Activated naive CD4-positive, alpha-beta T cell treated with anti-CD3 and anti-CD28 coated beads, Interleukin-2, amount 50 U/mL, for 16 hours (primary cell): ENCODE measurements at places on chromosomes 2 and 18.

GRCh38 chr2:67268797-67269196, 128.3 kb upstream of the ETAA1 start:
- DNase-seq, result no peak

DNA sequence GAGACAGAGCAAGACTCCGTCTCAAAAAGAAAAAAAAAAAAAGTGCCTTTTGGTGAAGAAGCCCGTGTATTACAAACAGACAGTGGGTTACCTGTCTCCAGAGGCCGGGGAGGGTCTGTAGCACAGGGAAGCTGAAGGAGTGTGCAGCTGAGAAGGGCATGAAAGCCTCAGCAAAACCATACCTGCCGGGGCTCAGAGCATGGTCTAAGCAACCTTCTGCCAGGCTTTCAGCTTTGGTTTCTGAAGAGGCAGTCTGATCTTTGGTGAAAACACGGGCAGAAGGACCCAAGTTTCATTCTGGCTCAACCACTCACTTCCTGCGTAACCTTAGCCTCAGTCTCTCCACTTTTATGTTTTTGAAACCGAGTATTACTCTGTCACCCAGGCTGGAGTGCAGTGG, 21.5 kb downstream of the SH2D6 start:
- DNase-seq, result no peak

DNA sequence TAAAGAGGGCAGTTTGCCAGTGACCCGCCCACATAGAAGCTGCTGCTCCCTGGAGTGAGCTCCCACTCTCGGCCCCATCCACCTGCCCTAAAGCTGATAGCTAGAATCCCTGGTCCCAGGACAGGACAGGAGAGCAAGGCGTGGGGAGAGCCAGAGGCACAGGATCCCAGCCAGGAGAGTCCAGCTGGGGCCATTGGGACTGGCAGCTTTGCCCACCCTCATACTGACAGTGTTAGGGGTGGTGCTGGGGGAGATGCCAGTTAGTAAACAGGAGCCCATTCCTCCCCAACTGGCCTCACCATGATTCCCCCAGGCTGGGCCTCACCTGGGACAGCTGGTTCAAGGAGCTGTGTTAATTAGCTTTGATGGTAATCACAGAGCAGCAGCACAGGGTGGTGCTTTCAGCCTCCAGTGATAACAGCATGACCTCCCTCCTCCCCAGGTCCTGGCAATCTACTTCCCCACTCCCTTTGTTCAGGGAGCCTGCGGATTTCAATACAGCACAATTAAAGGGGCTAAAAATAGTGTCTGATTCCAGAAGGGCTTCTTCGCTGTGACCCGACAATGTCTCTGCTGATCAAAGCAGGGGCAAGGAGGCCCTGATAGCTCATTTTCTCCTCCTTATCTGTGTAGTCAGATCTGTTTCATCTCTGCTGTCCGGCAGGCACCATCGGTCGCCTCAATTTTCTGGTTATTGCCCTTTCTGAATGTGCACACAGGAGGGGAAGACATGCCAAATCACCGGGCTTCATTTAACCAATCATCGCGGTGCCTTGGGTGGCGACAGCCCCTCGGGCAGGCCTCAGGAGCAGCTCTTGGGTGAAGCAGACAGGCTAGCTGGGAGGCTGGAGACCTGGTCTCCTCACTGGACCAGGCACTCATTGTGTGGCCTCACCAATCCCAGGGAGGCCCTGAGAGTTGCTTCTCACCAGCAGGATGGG, 119.9 kb upstream of the TEX51 start:
- no peak for DNase-seq

DNA sequence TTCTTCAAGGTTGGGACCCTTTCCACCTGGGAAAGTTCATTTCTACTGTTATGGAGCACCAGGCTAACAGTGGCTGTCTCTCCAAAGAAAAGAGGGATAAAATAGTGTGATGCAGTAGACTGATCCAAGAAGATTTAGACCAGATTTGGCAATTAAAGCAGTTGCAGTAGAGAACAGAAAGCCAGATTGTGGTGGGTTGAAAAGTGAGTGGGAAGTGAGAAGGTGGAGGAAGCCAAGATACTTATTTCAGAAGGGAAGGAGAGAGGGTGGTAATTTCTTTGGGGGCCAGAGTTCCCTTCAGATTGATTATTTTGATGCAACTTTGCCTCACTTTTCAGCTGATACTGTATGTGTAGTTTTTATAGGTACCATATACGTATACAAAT, 8.0 kb downstream of the MYL12B start:
- no peak for DNase-seq

DNA sequence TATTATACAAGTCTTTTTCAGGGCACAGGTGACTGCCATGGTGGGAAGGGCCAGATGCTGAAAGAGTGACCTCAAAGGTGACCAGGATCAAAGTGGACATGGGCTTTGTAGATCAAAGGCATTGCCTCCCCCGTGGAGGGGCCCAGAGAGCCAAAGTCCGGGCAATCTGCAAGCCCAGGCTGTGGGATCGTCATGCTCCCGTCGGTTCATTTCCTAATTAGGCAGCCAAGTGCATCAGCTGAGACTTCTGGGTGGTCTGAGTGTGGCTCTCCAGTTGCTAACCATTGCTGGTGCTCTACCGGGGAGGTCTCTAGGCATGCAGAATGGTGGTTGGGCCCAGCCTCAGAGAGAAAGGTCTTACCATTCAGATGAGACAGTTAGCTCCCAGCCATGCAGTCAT, 61.6 kb downstream of the TRIB2 start:
- no peak for DNase-seq

GRCh38 chr2:105806996-105807395, 62.3 kb downstream of the NCK2 start:
- DNase-seq, result no peak

DNA sequence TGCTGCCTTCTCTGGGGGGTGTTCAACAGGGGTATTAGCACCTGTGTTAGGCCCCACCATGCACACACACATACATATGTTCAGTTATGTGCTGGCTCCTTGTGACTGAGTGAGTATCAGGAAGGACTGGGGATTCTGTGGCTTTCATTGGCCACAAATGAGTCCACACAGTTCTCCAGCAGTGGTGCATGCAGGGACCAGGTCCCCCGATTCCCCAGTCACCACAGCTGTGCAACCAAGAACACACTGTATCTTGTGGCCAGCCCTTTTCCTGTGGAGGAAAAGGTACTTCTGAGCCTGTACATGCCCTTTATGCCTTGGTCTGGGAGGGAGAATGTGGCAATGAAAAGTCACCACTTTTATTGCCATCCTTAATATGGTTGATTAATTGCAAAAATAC, 74.9 kb upstream of the KLF7 start:
- DNase-seq, result no peak

DNA sequence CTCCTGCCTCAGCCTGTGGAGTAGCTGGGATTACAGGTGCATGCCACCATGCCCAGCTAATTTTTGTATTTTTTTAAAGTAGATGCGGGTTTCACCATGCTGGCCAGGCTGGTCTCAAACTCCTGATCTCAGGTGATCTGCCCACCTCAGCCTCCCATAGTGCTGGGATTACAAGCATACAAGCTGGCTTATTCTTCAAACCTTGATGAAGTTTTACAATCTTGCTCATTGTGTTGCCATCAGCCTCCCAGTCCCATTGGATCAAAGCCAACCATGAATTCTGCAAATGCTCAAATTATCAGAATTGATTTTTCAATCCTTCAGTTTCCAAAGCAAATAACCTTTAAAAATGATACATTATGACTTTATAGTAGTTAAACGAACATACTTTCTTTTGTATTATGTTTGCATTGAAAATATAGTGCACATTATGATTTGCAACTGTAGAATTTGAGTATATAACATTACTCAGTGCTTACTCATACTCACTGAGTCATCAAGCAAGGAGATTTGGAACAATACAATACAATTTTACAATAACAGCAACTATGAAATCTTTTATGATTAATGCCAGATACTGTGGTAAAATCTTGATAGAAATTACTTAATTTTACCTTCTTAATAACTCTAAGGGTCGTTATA, 1491.9 kb upstream of the CELF4 start:
- no peak for DNase-seq

- DNase-seq, result no peak
Measured at GRCh38 chr2:227428731-227429285, 41.1 kb upstream of the SCYGR1 start.

DNA sequence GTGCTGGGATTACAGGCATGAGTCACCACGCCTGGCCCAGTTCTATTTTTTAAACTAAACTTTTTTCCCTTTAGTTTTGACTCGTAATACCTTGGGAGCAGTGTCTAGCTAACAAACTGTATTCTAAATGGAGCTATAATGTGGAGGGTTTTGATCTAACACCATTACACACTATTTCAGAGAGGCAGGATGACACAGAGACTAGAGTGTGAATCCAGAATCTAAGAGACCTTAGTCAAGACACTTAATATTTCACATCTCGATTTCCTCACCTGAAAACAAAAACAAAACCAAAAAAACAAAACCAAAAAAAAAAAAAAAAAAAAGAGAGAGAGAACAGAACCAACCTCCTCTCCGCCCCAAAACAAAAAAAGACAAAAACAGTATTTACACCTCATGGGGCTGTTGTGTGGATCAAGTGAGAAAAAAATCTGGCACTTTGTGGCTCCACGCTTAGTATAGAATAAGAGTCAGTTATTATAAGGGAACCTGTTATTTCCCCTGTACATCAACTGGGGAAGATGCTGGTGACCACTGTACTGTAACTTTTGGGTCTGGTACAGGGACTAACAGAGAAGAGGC, 31.3 kb downstream of the DARS1 start:
- DNase-seq, result no peak

DNA sequence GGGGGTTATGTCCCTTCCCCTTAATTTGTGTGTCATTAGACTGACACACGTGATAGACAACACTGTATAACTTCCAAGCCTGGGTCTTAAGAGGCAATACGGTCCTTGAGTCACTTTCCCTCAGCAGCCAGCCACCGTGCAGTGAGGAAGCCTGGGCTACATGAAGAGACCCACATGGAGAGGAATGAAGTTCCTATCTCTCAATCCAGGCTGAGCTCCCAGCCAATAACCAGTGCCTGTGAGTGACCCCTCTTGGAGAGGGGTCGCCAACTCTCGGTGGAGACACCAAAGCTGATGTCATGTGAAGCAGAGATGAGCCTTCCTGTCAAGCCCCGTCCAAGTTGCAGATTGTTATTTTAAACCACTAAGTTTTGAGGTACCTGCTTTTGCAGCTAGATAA, 5.7 kb upstream of the WDSUB1 start:
- DNase-seq, result no peak

DNA sequence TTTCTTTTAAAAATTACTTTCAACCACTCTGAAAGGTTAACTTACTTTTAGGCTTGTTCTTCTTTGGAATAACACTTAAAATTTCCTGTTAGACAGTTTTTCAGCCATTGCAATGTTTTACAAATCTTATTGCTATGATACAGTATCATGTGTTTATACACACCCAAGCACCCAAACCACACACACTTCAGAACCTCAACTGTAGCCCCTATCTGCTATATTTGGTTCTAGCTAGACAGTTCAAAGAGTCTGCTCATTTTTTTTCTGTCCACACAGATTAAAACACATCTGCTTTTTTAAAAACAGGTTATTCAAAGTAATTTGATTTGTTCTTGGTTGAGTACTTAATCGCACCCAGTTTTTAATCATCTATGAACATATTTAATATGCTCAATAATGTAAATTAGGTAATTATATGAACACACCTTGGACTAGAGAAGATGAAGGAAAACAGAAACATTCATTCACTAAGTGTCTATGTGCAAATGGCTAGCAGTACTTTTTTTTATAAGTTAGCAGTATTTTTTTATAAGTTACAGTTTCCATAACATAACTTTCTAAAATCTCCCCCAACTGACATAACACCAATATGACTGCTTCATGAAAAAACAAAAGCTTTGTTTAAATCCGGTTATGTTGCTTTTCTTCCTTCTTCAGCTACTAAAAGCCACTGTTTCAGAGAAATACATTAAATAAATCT, 17.6 kb downstream of the FBXO11 start:
- no peak for DNase-seq

- no peak for DNase-seq
Measured at GRCh38 chr2:147030966-147031720, 813.7 kb upstream of the ACVR2A start.

DNA sequence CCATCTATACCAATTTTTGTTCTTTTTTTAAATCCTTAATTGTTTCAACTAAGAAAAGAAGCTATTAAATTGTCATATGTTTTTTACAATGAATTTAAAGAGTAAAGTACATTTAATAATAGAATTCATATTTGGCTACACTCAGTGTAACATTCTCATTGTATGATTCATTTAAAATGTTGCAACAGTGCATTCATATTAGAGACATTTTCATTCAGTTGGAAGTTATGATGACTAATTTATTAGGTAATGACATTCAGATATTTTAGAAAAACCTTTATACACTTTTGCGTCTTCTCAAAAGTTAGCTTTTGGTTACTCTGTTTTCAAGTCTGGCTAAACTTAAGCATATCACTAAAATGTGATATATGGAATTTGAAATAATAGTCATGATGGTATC, 887.5 kb upstream of the NRXN1 start:
- no peak for DNase-seq

DNA sequence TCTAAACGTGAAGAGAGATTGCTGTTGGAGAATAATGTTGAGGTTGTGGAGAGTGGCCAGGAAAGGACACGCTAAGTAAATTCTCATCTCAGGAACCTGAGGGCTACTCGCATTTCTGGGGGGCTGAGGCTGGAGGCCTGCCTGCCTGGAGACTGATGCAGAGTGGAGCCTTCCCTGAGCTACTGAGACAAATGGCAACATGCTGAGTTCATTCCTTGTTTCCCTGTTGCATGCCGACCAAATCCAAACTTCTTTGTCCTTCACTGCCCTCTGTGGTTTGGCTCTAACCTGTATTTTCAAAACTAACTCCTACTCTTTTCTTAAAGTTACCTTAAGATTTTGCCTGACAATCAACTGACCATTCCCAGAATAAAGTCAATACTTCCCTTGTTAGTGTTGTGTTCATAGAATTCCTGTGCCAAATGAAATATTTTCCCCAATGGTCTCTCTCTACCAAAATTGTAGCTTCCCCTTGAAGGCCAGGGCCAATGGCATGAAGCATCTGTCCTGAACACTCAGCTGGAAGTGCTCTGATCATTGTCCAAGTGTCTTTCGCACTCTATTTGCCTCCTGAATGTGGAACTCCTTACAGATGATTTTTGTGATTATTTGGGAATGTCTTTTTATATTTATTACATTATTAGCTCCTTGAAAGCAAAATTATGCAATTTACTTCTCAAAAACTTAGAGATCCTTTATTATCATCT, 1085.6 kb downstream of the SOCS6 start:
- DNase-seq, result no peak

DNA sequence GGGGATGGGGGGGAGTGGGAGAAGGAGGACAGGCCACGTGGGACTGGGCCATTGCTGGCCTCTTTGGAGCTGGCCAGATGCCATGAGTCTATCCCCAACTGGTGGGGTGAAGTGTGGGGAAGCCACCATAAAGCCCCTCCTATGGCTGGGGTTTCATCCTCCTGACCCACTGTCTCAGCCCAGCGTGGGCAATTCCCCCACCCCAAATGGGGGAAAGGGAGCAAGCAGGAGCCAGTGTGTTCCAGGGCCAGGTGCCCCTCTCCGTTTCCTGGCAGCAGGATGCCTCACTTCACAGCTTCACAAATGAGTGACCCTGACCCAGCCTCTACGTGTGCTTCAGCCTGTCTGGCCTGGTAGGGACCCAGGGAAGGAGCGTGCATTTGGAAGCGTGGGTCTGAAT, 474.7 kb upstream of the HS6ST1 start:
- DNase-seq, result no peak

- DNase-seq, result no peak
Measured at GRCh38 chr18:51120809-51121596, 76.5 kb downstream of the MEX3C start.
